Stimulated activated CD8-positive, alpha-beta memory T cell treated with anti-CD3 and anti-CD28 coated beads, Interleukin-4, amount 100 ng/mL, for 1 hour (primary cell): ENCODE measurements at places on chromosomes 6 and 20.

DNA sequence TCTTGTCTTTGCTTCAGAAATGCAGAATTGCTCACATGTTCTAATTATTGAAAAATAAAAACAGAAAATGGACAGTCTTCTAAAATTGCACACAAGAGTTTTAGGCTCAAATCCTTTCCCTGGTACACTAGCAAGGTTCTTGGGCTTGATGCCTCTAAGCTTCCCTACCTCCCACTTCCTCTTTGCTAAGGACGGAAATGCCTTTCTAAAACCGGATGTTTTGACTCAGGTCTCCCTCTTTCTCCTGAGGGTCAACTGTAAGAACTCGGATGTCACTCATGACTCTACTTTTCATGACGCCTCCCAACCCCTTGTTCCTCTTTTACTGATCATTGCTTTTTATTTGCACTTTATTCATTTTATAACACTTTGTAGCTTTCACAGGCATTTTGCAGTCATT, 613.5 kb downstream of the C6orf118 start:
- DNase-seq = no peak

GRCh38 chr6:105595829-105596228, 192.9 kb upstream of the PREP start:
- DNase-seq = no peak

GRCh38 chr6:30781743-30782424, 37.5 kb upstream of the IER3 start:
- no peak for DNase-seq

DNA sequence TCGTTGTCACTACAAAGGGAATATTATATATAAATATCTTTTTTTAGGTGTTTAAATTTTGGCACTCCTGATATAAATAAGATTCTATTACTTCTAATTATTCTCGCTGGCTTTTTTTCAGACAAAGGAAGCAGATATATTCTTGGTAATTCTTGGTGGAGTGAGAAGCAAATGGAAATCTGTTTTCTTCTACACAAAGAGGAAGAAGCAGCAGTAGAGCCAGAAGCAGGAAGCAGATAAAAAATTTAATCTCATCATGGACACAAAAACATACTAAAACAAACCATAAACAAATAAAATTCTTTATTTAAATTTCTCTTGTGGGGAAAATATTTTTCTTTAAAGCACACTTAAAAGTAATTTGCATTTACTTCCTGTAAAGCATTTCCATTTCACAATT, 3.7 kb upstream of the KIAA0319 start:
- no peak for DNase-seq

- no peak for DNase-seq
Observed at GRCh38 chr20:8155812-8156211, 23.7 kb downstream of the PLCB1 start.

GRCh38 chr6:53377793-53378192, 29.0 kb upstream of the ELOVL5 start:
- DNase-seq = no peak
